ENCODE measurements at places on chromosomes 6 and 20.

GRCh38 chr6:170130201-170130621, 160.7 kb downstream of the DLL1 start:
- no peak for DNase-seq

GRCh38 chr20:46551522-46552381, 1.3 kb upstream of the OCSTAMP start:
- DNase-seq = peak; percentile 68

GRCh38 chr20:62358171-62359042, 8.7 kb downstream of the LAMA5 start:
- no peak for DNase-seq

DNA sequence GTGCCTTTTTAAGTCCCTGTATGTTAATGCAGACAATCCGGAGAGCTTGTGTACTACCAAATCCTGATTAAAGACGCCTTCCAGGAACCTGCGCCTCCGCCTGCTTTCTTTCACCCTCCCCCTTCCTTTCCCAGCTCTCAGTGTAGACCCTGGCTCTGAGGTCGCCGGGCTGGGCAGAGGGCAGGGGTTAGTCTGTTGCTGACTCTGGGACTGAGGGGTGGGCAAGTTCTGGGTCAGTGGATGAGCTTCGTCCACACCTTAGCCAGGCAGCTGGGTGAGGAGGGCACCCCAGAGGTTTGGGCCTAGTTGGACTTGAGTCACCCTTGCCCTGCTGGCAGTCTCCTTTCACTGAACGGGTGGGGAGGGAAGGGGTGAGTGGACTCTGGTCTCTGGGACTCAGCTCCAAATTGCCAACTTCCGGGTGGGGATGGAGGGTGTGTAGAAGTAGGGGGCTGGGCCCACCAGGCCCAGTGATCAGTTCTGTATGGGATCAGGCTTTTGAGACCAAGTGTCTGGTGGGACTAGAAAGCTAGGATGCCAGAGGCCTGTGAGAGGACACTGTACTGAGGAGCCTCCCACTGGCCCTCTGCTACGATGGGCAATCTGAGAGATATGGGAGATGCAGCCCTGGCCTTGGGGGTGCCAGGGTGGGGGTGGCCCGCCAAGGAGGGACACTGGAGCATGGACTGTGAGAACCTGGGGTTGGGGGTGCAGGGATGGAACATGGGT, 21.3 kb upstream of the SLC22A7 start:
- no peak for DNase-seq

GRCh38 chr6:74925683-74926082, 280.2 kb downstream of the COL12A1 start:
- no peak for DNase-seq

DNA sequence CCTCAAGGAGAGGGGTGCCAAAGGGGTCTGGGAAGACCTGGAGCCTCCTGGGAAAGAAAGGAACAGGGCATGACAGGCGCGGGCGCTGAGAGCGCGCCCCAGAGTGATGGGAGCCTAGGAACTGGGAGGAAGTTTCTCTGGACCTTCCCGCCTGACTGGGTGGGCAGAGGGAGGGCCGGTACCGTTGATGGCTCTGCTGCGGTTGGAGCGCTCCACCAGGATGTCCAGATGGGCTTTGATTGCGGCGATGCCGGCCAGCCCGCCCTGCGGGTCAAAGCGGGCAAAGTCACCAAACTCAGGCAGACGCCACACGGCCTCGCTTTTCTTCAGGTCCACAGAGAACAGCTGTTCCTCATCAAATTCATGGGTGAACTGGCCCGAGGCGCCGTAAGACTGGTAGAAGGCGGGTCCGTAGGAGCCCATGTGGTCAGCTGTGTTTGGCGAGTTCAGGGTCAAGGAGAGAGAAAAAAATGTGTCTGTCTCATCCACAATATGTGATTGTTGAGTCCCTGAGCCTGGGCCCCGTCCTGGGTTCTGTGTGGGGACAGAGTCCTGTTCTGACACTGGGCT, 1.5 kb downstream of the HLA-DOA start:
- DNase-seq = no peak

- DNase-seq = no peak
These were observed 26.7 kb downstream of the ACSS1 start for GRCh38 chr20:25031241-25031640.

- DNase-seq = no peak
These were observed 100.7 kb downstream of the FOXO3 start for GRCh38 chr6:108661430-108661829.

- peak; percentile 47 for DNase-seq
These were observed 50.0 kb upstream of the PLCB1 start for GRCh38 chr20:8082025-8082424.

- DNase-seq = no peak
These were observed 116.3 kb upstream of the QKI start for GRCh38 chr6:163298079-163298830.

- DNase-seq = no peak
These were observed 19.6 kb upstream of the CCR6 start for GRCh38 chr6:167103041-167103891.

DNA sequence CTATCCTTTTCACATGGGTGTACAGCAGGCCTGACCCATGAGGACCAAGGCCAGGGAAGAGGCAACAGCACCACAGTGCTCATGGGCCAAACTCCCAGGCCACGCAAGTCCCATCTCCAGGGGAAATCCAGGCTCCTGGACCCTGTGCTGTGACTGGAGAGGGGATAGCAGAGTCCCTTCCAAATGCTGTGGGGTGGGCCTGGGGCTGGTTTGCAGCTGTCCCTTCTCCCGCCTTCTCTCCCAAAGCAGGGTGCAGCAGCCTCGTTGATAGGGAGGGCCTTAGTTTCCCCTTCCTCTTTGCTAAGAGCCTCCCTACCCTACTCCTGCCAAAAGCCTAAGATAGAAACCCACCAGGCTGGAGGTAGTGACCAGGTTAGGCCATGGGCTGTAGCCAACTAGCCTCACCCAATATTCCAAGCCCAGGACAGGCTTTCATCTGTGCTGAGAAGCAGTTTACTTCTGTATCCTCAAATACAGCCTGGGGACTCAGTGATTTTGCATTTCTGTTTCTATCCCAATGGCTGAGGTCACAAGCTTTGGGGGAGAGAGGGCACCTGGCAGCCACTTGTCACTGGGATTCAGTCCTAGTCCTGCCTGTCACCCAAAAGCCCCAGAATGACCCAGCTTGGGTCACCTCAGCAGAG, 1.4 kb downstream of the CTSZ start:
- DNase-seq = no peak

DNA sequence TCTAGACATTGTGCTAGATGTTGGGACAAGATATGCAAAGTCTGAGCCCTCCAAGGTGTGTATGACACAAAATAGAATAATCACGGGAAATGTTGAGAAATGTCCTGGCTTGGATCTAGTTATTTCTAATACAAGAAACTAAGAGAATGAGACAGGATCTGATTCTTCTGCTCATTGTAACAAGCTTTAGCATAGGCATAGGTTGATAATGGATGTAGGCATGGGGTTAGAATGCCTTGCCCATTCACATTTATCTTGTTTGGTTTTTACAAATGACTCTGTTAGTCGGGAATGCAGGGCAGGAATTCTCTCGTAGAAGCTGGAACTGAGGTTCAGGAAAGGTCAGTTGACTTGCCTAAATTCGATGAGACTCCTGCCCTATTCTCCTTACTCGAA, 1.5 kb upstream of the SLC26A8 start:
- DNase-seq = no peak

Data from brain (organoid and tissue), 16 donors.